Activated naive CD4-positive, alpha-beta T cell treated with anti-CD3 and anti-CD28 coated beads, Interleukin-2, amount 50 U/mL, for 16 hours (primary cell): ENCODE measurements at places on chromosomes 6 and 20.

GRCh38 chr6:122050242-122050755, 349.2 kb upstream of the HSF2 start:
- no peak for DNase-seq

DNA sequence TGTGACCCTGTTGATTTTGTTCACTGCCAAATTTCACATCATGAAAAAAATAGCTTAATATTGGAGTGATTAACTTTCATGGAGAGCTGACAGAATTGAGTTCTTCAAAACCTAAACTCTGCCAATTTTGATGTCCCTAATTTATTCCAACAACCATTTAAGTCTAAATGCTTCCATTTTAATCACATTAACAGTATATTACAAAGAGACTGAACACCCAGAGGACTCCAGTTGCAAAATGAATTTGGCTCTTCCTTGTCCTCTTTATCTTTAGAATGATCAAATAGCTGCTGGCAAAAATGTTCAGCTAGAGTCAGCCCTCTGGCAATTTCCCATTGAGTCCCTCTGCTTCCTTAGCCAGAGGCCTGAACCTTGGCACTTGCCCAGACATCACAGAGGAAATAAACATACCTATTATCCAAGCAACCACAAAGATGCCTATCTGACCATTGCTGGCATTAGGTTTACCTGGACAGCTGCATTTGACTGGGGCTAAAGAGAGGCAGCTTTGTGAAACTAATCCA, 299.0 kb upstream of the STXBP5 start:
- DNase-seq: no peak

- DNase-seq: no peak
These were observed at the start of gene NR2E1 for GRCh38 chr6:108165714-108166663. NR2E1 (plus strand) TSS chr6:108166022; CDS start chr6:108166766, 744 bp downstream.

- no peak for DNase-seq
These were observed 5.7 kb upstream of the TNXB start for GRCh38 chr6:32114796-32115195.

DNA sequence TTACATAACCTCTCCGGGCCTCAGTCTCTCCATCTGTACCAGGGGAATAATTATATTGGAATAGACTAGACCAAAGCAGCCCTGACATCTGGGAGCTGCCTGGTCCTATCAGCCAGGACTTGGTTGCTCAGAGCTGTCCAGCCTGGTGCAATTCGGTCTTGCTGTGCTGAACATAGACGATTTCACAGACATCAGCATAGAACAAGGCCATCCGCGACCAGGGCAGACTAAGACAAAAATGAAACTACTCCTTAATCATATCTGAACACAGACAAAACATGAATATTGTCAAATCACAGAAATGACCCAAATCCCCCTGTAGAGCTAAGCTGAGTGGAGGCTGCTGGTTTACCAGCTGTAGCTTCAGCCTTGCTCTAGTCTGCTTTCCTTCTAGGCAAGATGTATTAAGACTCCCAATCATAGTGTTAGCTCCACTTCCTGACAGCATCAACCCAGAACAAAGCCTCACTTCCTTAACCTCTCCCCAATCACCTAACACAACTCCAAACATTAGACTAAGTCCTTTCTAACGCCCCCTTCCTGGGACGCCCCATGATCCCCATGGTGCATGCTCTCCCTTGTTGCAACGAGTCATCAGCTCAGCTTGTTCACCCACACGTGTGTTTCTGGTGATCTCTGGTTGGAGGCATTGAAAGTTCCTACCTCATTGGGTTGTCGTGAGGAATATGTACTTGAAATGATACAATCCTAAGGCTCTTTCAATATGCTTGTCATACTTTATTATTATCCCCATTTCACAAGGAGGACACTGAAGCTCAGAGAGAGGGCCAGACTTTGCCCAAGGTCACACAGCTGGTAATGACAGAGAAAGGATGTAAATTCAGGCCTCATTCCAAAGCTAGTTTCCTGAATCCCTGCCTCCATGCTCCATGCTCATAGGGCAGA, 3.5 kb upstream of the MAPK13 start:
- no peak for DNase-seq

GRCh38 chr6:166656230-166657151, 29.4 kb upstream of the RPS6KA2 start:
- DNase-seq: no peak

GRCh38 chr6:104799134-104799657, 60.5 kb downstream of the HACE1 start:
- no peak for DNase-seq

- no peak for DNase-seq
These were observed 9.6 kb downstream of the LEMD2 start for GRCh38 chr6:33779290-33779689.
